ENCODE measurements at places on chromosomes 2 and 18.

DNA sequence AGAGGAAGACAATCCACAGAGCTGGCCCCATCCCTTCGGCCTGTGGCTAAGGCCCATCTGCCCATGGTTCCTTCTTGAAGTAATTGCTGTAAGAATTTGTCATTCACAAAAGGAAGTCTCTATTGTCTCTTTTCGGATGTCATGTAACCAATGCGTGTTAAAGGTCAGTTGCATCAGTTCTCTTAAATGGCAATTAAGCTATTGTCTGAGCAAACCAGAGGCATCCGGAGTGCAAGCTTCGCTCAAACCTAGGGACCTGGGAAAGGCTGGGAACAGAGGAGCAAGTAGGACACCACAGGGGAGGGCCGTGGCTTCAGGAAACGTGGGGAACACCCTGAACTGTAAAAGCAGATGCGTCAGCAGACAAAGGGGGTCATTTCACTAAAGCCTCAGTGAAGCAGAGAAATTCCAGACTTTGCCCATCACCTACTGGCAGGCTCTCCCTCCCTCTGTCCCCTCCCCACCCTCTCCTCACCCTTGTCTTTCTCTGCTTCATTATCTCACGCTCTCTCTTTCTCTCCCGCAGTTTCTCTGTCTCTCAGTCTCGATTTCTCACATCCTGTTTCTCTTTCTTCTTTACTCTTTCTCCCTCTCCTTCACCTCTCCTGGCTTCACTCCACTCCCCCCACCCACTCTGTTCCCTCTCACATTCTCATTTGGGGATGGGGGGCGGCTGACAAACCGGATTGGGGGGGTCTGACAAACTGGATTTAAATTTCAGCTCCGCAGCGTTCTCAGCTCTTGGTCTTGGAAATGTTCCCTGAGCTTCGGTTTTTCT lies 204.6 kb upstream of the TNP1 start:
- DNase-seq = no peak

DNA sequence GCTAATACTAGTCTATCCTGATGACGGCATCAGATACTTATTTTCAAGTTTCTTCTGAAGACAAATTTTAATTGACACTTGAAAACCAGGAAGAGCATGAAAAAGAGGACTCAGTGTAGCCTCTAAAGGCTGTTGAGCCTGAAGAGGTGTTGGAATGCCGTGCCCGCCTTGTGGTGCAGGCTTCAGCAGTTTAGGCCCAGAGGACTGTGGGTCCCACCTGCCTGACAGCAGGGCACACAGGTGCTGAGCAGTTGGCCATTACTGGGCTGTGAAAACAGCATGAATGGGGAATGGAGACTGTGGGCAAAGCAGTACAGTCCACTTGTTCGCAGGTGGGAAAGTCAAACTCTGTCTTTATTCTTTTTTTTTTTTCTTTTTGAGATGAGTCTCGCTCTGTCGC lies 49.8 kb upstream of the THOC1 start:
- no peak for DNase-seq

DNA sequence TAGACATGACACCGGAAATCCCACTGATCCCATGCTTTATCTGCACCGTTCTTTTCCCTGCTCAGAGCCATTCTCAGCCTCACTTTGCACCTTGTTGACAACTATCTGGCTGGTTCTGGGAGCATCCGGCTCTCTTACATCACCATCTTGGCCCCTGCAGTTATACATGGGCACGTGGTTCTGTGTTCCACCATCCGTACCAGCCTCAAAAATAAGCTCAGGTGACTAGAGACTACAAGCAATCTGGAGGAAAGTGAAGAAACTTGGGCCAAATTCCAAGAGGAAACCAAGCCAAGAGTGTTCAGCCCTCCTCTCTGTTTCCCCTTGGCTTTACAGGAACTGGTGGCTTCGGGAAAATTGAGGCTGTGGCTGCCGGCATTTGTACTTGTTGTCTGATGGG lies 244.6 kb upstream of the ACVR2A start:
- no peak for DNase-seq

GRCh38 chr2:239601880-239602279 lies 201.1 kb upstream of the HDAC4 start:
- no peak for DNase-seq

DNA sequence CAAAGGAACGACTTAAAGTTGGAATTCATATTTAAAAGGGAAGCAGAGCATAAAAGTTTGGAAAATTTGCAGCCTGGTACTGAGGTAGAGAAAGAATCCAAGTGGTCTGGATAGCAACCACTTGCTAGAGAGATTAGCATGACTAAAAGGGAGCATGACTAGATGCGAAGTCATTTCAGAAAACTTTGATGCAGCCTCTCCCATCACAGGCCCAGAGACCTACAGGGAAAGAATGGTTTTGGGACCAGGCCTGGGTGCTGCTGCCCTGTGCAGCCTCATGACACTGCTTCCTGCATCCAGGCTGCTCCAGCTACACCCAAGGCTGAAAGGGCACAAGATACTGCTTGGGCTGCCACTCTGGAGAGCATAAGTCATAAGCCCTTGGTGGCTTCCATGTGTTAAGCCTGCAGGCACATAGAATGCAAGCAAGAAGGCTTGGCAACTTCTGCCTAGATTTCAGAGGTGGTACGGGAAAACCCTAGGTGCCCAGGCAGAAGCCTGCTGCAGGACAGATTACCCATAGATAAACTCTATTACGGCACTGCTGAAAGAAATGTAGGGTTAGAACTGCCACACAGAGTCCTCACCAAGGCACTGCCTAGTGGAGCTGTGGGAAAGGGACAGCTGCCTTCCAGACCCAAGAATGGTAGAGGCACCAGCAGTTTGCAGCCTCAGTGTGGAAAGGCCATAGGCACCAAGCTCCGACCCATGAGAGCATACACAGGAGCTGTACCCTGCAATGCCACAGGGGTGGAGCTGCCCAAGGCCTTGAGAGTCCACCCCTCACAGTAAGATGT lies 12.6 kb upstream of the CHN1 start:
- no peak for DNase-seq

GRCh38 chr2:67797801-67798540 lies 264.8 kb downstream of the C1D start:
- DNase-seq = no peak

GRCh38 chr2:429575-430254 lies 141.8 kb upstream of the ALKAL2 start:
- no peak for DNase-seq
